ENCODE measurements at places on chromosomes 5 and 9.

GRCh38 chr5:115419846-115420585, 123.6 kb upstream of the CCDC112 start:
- no peak for DNase-seq

DNA sequence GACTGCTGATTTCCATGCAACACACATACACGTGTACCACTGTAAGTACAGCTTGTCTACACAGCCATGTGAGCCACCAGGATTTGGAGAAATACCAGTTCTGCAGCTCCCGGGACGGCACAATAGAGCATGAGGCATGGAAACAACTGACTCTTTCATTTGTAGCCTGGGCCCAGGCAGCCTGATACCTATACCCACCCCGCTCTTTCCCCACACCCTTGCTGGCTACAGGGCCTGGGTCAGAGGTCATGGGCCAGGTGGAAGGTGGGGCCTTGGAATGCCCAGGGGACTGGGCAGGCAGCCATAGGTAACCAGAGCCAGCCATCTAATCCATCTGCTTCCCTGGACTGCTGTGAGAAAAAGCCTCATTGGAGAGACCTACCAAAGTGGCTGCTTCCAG, 39.0 kb upstream of the ZSWIM6 start:
- no peak for DNase-seq

GRCh38 chr5:175257847-175258194, 186.2 kb downstream of the DRD1 start:
- DNase-seq = no peak

- DNase-seq = no peak
Observed at GRCh38 chr5:59351076-59351794, 542.3 kb downstream of the PDE4D start.

GRCh38 chr9:2050236-2050635, 35.1 kb downstream of the SMARCA2 start:
- no peak for DNase-seq

GRCh38 chr5:78738693-78739300, 90.2 kb upstream of the LHFPL2 start:
- DNase-seq = no peak

GRCh38 chr9:135001526-135001925, 83.8 kb upstream of the FCN1 start:
- no peak for DNase-seq

DNA sequence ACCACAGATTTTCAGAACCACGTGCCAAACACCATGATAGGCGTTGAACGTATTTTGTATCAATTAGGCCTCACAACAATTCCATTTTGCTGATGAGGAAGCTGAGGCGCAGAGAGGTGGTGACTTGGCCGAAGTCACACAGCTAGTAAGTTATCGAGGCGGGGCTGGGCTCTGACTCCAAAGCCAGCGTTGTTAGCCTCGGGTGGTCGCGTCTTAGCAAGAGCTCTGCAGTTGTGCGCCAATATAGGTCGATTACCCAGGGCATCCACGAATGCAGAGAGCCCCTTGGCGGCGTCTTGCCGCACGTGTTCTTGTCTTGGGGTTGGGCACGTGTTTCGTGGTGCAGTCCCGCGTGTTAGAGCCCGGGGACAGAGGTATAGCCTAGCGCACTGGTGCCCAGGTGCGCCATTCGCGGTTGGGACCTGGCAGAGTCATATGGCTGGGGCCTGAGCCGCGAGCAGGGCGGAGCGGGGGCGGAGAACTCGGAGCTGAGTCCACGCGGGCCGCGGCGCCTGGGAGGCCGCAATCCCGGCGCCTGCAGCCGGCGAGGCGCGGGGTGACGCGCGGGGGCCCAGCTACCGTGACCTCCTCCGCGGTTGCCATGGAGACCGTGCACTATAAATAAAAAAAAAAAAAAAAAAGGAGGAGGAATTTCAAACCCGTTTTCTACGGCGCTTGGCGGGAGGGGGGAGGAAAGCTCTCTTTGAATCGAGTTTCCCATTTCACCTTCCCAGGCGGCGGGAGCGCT, 62.3 kb downstream of the CXXC5 start:
- no peak for DNase-seq

GRCh38 chr5:151097820-151098767, 17.3 kb upstream of the TNIP1 start:
- no peak for DNase-seq

DNA sequence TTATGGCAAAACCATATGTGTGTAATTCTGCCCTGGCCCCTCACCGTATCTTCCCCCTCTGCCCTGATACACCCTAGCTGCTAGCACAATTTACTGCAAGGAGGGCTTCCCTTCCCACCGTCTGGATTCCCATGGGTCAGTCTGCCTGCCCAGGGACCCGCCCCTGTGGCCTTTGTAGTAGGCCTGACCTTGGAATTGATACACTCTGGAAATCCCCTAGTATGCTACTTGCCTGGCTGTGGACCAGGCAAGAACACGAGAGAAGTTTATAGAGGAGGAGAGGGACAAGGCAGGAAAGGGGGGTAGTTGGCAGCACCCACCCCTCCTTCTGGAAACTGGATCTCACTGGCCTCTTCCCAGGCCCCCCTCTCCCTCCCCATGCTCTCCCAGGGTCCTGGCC, 115.8 kb upstream of the CCL21 start:
- no peak for DNase-seq

DNA sequence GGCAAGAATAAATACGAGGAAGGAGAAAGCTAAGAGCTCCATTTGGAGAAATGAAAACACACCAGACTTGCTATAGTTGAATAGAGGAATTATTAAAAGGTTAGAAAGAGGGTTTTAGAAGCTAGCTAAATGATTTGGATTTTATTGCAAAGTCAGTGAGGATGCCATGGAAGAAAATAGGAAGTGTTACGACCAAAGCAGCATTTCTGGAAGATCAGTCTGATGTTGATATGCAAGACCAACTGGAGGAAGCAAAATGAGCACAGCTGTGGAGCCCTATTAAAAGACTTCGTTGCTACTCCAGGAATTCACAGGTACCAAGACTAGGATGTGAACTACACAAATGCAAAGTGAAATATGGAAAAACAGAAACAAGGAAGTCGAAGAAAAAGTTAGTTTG, 2.1 kb downstream of the DHX29 start:
- DNase-seq = no peak

DNA sequence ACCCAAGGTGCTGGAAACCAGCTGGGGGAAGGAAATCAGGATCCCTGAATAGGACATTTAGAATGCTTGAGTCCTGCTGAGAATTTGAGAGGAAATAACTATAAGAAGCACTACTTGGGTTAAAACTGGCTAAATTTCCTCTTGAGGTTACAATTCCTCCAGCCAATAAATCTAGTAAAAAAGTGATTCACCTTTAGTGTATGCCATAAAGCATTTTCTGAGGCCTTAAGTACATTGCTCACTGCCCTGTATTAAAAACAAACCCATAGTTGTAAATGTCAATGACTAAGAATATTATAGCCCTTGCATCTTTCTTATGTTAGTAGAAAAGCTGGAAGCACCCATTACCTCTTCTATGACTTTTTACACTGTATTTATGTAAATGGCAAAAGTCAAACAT, 634.7 kb upstream of the ARRDC3 start:
- no peak for DNase-seq

GRCh38 chr5:138054847-138055558, 22.1 kb upstream of the FAM13B start:
- no peak for DNase-seq

DNA sequence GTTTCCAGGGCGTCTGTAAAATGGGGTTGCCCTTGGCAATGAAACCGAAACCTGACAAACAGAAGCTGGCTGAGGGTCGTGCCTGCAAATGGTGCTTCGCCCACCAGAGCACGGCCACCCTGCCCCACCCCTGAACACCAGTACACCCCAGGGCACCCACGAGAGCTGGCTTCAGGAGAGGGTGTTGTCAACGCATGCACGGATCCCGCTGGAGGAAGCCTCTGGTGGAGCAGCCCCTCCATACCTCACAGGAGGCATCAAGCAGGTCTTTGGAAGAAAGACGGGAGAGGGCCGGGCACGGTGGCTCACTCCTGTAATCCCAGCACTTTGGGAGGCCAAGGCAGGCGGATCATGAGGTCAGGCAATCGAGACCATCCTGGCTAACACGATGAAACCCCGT, 8.6 kb downstream of the SLC6A3 start:
- no peak for DNase-seq

DNA sequence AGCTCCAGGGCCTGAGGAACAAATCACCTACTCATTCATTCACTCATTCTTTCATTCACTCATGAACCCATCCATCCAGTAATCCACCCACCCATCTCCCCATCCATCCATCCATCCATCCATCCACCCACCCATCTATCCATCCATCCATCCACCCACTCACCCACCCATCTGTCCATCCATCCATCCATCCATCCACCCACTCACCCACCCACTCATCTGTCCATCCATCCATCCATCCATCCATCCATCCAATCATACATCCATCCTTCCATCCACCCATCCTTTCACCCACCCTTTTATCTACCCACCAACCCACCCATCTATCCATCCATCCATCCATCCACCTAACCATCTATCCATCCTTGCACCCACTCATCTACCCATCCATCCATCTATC, 35.5 kb upstream of the SLC6A19 start:
- no peak for DNase-seq

DNA sequence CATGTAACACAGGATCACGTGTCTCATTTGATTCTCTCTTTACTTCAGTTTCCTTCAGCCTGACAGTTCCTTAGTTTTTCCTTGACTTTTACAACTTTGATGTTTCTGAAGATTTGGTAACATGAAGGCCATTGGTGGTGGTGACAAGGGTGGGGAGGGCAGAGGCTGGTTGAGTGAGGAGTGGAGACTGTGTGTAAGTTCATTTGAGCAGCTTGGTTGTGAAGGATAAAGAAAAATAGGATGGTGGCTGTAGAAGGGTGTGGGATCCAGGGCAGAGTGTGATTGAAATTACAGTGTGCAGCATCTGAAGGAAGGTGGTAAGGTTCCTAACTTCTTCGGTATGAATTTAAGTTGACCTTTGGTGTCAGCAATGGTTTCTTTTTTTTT, 20.4 kb downstream of the SUB1 start:
- DNase-seq = no peak

DNA sequence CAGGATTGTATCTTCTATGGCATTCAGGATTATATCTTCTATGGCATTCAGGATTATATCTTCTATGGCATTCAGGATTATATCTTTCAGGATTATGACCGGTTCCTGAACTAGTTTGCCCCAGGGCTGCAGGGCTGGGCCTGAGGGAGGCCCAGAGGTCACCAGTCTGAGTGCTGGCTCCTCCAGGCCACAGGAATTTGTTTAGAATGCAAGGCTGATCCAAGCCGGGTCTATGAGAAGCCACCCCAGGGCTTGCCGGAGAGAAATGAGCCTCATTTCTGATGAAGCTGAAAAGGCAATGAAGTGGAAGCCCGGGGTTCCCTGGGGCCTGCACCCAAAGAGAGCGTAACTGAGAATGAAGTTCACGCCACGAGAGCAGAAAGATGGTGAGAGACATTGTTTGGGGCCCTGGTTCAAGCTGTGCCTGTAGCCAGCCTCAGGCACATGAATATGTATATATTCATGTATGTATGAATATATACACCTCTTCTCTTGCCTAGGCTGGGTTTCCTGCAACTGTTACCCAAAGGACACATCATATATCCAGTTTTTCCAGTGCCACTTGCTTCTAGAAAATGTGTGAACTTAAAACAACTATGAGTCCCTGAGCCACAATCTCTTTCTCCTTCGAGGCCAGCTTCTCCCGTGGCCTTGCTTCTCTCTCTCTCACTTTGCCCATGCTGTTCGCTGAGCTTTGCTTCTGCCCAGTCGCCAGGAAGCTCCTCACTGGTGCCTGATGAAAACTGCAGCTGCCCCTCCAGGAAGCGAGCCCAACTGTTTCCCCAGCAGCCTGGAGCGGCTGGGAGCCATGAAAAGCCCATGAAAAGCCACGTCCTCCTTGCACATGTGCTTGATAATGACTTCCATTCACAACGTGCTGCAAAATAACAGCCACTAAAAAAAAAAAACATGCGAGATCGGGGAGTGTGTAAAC, 62.3 kb downstream of the GTF3C4 start:
- DNase-seq = no peak

DNA sequence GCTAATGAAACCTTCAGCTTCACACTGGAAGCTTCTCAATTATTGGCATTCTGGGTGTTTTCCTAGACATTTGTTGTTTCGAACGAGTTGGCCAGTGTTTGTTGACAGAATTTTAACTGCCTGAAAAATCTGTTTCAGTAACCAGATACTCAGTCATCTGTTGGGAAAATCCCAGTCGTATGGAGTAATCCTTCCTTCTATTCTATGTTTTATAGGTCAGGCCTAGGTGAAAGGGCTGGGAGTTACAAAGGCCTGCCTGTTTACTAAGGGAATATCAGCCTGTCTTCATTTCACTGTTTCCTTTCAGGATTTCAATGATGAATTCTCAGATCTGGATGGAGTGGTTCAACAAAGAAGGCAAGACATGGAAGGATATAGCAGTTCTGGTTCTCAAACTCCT, 59.9 kb downstream of the GRAMD2B start:
- no peak for DNase-seq

DNA sequence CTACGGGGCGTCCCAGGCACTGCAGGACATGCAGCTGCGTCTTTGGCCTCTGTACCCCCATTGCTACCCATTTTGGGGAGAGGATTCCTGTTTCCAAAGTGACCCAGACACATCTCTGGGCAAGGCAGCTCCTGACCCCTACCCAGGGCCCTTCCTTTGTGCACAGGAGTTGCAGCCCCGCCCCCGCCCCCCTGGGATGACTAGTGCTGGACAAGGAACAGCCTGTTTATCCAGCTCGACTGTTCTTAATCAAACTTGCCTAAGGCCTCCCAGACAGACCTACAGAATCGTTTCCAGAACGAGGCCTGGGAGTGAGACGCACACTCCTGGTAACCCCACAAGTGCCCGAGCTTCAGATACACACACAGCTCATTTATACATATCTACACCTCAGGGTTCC, 13.2 kb downstream of the DIPK1B start:
- no peak for DNase-seq

- DNase-seq = no peak
Observed at GRCh38 chr5:120605325-120606079, 141.4 kb downstream of the PRR16 start.

- DNase-seq = no peak
Observed at GRCh38 chr5:82336959-82337351, 58.8 kb upstream of the RPS23 start.

DNA sequence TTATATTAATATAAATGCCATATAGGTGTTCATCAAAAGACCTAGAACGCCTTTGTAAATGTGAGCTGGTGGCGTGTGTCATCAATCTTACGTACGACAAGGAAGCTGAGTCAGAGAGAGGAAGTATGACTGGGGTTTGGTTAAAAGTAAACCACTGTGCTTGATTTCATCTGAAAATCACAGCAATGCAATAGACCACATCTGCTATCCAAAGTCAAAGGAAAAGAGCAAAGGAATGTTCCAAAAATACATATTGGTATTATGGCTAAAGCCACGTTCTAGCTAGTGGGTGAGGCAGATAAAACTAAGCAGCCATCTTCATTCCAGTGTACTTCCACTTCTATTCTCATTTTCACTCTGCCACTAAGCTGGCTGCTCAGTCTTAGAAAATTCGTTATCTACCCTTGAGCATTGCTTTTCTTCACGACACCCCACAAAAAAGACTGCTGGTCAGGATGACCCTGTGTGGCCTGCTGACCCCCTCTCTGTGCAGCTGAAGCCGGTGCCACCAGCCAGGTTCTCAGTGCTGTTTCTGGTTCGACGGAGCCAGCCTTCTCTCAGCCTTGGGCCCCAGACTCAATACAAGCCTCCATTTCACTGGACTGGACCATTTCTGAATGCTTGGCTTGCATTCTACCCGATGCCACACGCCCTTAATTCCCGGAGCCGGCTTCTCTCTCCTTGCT, 23.8 kb downstream of the SHC3 start:
- DNase-seq = no peak

- no peak for DNase-seq
Observed at GRCh38 chr9:133612051-133612450, 2.9 kb upstream of the FAM163B start.

Measured in liver (tissue), 10 donors.